HTR-8/SVneo (cell line): ENCODE measurements at places on chromosomes 5 and 9.

GRCh38 chr5:124457101-124457500 lies 289.3 kb downstream of the ZNF608 start:
- DNase-seq, result no peak

- no peak for DNase-seq
Observed at GRCh38 chr9:109868207-109868606, 88.2 kb downstream of the PALM2AKAP2 start.

- no peak for DNase-seq
Observed at GRCh38 chr9:72906810-72907209, 46.0 kb downstream of the ALDH1A1 start.

GRCh38 chr9:36127652-36128244 lies 8.8 kb upstream of the GLIPR2 start:
- DNase-seq, result no peak

GRCh38 chr5:119275146-119275545 lies 80.7 kb upstream of the TNFAIP8 start:
- no peak for DNase-seq

DNA sequence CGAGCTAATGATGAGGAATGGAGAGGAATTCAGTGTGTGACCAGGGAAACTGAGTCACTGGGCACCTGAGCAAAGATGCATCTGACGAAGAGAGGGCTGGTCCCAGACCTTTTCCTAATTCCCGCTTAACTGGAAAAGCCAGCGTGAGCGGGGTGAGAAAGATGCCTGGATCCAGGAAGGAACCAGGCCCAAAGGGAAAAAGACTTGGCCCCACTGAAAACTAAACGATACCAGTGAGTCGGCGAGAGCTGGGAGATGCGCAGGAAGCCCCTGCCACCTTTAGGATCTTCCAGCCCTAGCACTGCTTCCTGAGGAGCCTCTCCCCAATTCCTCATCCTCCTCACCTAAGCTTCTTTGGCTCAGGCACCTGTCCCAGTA lies 499 bp upstream of the FCHSD1 start:
- DNase-seq, result no peak

- no peak for DNase-seq
Observed at GRCh38 chr9:79673614-79674013, 101.8 kb downstream of the TLE4 start.

DNA sequence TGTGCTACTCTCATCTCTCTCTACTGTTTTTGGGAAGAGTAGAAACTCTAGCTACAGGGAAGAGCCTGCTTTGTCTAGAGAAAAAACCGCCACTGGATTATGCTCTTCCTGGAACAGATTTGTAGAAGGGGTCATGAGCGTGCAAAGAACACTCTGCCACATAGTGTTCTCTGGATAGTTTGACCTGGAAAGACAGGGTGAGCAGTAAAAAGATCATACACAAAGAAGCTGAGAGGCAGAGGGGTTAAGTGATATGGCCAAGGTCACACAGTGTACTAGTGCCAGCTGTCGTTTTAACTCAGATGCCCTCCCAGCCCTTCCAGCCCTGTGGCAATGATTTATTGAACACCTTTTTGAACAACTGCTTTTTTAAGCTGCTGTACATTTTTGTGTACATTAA lies 182.2 kb downstream of the NNT start:
- DNase-seq, result no peak

- no peak for DNase-seq
Observed at GRCh38 chr5:40623480-40624420, 56.0 kb upstream of the PTGER4 start.

GRCh38 chr5:180133060-180133459 lies 61.5 kb upstream of the RNF130 start:
- DNase-seq, result no peak

- DNase-seq, result peak; percentile 28
Observed at GRCh38 chr5:122129306-122129705, at the start of gene ZNF474. Gene ZNF474, plus strand, starts transcription at chr5:122129546. Its CDS starts 22,445 bp downstream, at chr5:122151991.

- DNase-seq, result no peak
Observed at GRCh38 chr9:37919246-37919955, 15.5 kb upstream of the SLC25A51 start.

- no peak for DNase-seq
Observed at GRCh38 chr9:26131886-26132285, 453.6 kb upstream of the TUSC1 start.

GRCh38 chr9:121821326-121821725 lies 169.9 kb downstream of the DAB2IP start:
- no peak for DNase-seq

- peak; percentile 42 for DNase-seq
Observed at GRCh38 chr5:80967500-80968181, 7.5 kb downstream of the RASGRF2 start.

- DNase-seq, result no peak
Observed at GRCh38 chr5:17403695-17404490, 94.1 kb upstream of the TAF11L2 start.

DNA sequence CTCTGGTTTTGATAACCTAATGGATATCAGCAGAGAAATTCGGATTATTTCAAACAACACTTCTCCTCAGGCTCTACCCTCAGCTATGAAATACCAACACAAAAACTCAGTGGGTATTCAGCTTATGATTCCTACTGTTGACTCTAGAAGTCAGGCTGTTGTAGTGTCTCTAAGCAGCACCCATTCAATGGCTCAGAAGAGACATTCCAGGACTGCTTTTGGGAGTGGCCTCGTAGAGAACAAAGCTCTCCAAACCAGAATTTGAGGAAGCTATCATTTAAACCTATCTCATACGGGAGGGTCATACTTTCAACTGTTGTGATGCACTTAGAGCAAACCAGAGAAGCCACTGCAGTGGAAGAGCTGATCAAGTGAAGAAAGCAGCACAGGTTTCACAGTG lies 34.1 kb downstream of the ETF1 start:
- no peak for DNase-seq

GRCh38 chr5:158233735-158234322 lies 374.9 kb upstream of the CLINT1 start:
- DNase-seq, result no peak

DNA sequence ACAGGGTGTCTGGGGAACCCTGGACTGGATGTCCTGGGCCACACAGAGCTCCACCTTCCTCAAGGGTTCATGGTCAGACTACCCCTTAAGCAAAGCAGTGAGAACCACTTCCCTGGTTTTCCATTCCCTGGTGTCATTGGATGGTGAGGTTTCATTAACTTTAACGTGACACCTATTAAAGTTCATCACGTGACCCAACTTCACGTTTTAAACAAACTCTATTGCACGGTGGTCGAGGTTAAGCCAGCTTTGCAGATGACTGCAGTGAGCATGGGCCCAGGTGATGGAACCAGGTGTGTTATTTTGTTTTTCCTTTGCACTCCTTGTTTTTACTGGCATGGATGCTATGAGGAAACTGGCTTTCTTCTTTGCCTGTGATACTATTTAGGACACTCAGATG lies 385.7 kb upstream of the IRX1 start:
- no peak for DNase-seq

DNA sequence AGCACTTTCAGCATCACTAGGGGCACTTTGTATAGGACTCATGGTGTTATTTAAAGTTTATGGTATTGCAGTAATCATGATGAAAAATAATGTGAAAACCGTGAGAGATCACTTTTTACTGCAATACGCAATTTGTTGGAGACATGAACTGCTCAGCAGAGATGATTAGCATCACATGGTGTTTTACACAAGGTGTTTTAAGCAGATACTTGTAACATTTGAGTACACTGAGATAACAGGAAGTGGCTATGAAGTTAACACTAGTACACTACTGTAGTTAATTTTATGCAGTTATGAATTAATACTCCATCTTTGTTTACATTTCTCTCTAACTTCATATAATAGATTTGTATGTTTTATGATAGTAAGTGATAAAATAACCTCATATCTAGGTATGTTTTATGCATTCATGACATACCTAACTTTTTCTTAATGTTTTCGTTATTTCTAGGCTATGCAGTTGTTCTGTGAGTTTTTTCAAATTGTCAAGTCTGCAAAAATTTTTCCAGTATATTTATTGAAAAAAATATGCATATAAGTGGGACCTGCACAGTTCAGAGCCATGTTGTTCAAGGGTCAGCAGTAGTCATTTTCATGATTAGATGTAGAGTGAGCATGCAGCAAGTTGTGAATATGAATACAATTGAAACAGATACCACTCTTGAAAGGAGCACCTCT lies 13.0 kb downstream of the SUB1 start:
- DNase-seq, result no peak

GRCh38 chr5:10400831-10401230 lies 40.8 kb upstream of the ROPN1L start:
- DNase-seq, result no peak

DNA sequence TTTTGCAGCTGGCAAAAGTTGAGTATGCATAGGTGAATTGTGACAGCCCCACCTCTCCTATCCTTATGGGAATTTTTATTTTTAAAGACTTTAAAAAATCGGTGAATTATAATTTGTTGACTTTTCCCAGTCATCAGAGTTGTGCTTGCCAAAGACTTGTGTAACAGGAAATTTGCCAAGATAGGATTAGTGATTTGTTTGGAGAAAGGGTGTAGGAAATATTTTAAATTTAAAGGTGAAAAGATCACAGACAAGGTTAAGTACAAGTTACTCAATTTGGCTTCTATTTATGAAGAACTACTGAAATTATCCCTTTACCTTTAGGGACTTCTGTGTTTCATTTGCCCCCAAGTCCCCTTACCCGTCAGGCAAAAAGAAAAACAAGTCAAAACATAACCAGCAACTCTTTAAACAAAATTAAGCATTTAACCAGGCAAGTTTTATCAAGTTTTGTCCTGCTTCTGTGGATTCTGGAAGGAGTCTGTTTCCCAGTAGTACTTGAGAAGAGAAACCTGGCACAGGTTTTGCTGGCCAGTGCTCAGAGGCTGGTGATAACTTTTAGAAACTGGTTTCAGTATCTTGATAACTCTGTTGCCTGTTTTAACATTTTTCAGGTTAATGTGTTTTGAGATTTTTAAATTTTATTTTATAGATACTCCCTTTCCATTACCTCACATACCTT lies 285.4 kb downstream of the MAST4 start:
- no peak for DNase-seq

- no peak for DNase-seq
Observed at GRCh38 chr5:118616281-118616680, 372.1 kb downstream of the DTWD2 start.

DNA sequence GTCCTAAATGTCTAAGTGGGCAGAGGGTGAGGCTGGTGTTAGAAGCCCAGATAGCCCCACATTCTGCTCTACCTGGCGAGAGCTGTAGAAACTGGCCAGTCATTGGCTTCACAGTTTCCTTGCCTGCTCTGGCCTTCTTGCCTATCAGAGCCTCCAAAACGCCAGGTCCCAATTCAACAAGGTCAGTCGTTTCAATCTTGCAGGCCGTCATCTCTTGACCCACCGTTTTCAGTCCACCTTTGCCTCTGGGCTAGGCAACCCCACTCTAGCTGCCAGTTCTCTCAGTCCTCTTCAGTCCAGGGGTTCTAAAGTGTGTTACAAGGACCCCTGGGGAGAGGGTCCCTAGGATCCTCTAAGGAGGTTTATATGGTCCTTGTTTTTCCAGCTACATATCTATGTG lies 20.0 kb upstream of the TIFAB start:
- no peak for DNase-seq

DNA sequence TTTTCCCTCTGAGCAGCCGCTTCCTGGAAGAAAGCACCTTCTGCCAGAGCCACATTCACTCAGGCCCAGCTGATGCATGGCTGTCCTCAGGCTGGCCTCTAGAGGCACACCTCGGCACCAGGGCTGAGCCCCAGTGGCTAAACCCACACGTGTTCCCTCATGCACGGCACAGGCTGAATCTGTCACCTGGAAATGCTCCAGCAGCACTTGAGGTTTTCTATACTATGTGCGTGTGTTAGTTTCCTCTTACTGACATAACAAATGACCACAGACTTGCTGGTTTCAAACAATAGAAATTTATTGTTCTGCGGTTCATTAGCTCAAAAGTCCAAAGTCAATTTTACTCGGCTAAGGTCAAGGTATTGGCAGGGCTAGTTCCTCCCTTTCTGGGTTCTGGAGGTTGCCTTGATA lies 141.4 kb downstream of the LRRC70 start:
- no peak for DNase-seq

- DNase-seq, result no peak
Observed at GRCh38 chr9:133627341-133627740, 8.8 kb upstream of the DBH start.

GRCh38 chr9:114737118-114737517 lies 55.1 kb upstream of the TEX48 start:
- no peak for DNase-seq

- DNase-seq, result peak; percentile 62
Observed at GRCh38 chr5:10789021-10789420, 28.0 kb upstream of the DAP start.

DNA sequence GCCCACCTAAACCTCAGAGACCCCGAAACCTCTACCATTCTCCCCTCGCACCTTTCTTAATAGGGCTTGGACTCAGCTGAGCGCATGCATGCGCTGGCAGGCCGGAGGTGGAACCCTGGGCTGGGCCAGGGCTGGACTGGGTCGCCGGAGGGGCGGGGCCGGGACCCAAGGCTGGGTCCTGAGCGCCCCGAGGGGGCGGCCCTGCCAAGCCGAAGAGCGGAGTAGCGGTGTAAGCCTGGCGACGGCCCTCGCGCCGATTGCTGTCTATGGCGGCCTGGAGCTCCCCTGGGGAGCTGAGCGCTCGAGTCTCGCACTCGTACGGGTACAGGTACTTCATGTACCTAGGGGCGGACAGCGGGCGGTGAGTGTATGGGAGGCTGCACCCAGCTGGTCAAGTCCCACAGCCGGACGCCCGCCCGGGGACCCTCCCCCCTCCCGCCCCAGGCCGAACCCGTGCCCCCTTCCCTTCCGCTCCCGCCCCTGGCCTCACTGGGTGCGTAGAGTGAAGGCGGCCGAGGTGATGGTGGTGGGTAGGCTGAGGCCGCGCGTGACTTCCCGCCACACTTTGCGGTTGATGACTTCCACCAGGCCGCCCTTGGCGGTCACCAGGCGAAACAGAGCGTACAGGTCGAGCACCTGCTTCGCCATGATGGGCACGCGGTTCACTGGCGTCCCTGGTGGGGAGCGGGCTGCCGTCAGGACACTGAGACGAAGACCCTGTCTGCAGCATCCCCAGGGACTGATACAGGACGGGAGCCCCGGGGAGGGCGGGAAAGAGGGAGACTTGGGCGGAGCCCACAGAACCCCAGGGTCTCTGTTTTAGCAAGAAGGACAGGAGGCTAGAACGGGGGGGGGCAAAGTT lies 3.3 kb upstream of the DCTN3 start:
- no peak for DNase-seq

GRCh38 chr5:21212026-21212425 lies 1224.0 kb upstream of the CDH18 start:
- DNase-seq, result no peak

DNA sequence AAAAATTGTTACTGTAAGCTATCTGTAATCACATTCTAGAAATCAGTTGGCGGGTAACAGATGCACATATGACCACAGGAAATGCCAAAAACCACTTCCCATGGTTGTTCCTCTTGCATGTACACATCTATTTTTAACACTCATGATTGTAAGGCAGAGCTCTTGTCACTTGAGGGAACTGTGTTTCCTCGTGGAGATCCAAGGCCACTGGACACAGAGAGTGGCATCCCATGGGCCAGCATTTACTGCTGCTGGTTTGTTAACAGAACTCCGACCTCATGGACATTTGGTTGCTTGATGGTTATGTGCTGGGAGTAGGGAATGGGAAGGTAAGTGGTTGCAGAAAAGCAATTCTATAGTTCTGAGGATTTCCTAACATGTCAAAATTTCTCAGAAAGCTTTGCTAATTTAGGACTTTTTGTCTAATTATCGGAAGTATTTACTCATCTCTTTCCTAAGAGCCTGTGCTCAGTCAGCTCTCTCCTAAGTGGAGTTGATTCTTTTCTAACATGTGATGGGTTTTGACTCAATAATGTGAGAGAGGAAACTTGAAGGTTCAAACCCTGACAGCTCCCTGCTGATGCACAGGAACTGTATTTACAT lies 202.0 kb upstream of the NR3C1 start:
- no peak for DNase-seq
